ENCODE measurements at places on chromosomes 1 and 21. TPM values are rescaled to one million over a fixed set of nuclear protein-coding genes. Genes with fewer than 3 reads are reported as not detected.

DNA sequence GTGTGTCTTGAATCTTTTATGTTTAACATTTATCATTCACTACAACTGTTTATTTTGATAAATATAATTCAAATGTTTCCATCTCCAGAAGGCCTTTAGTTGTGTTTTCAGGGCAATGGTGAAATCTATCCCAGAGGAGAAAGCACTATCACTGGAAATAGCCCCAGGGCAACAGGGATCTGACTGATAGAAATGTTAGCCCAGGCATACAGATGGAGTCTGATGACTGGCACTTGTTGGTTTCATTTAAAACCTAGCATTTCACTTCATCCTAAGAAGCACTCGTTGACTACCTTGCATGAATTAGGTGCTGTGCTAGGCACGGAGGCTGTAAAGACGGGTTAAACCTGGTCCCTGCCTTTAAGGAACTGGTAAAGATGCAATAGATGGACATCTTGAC, 103.1 kb downstream of the C1orf21 start:
- H3K36me3 ChIP-seq: no peaks in the 10 kb centered on the region
- DNase-seq: no peak
- no peaks in the 10 kb centered on the region for H3K27me3 ChIP-seq
- no peak overlapping the region for H3K27ac ChIP-seq

- no peaks in the 10 kb centered on the region for H3K4me1 ChIP-seq
- no peaks in the 10 kb centered on the region for H3K36me3 ChIP-seq
- H3K27ac ChIP-seq: no peak overlapping the region
- no peak for DNase-seq
- H3K27me3 ChIP-seq: no peaks in the 10 kb centered on the region
These were observed 10.7 kb downstream of the AK5 start for GRCh38 chr1:77292551-77292950.

Gene CELSR2
- total RNA-seq: 2.7 TPM

Gene PACC1
- total RNA-seq: 17.8 TPM
